Karpas-422 (cell line): ENCODE measurements at places on chromosomes 12 and 14. TPM values are rescaled to one million over a fixed set of nuclear protein-coding genes. Genes with fewer than 3 reads are reported as not detected.

Gene KRT4
- total RNA-seq = not detected in 2 replicates

GRCh38 chr14:92958373-92959188 lies 35.6 kb downstream of the CHGA start:
- H3K4me1 ChIP-seq = no peaks in the 10 kb centered on the region

Gene ADCY6
- not detected in 2 replicates for total RNA-seq

Gene DNAH10
- 0.29 and 0.30 TPM in 2 replicates for total RNA-seq

Gene TTC8
- total RNA-seq = 10.4 and 16.0 TPM in 2 replicates

- H3K27ac ChIP-seq = no peak overlapping the region
- H3K4me3 ChIP-seq = no peak overlapping the region
- H3K27me3 ChIP-seq = no peaks in the 10 kb centered on the region
These were observed 11.5 kb upstream of the C14orf93 start for GRCh38 chr14:23021434-23021833.

DNA sequence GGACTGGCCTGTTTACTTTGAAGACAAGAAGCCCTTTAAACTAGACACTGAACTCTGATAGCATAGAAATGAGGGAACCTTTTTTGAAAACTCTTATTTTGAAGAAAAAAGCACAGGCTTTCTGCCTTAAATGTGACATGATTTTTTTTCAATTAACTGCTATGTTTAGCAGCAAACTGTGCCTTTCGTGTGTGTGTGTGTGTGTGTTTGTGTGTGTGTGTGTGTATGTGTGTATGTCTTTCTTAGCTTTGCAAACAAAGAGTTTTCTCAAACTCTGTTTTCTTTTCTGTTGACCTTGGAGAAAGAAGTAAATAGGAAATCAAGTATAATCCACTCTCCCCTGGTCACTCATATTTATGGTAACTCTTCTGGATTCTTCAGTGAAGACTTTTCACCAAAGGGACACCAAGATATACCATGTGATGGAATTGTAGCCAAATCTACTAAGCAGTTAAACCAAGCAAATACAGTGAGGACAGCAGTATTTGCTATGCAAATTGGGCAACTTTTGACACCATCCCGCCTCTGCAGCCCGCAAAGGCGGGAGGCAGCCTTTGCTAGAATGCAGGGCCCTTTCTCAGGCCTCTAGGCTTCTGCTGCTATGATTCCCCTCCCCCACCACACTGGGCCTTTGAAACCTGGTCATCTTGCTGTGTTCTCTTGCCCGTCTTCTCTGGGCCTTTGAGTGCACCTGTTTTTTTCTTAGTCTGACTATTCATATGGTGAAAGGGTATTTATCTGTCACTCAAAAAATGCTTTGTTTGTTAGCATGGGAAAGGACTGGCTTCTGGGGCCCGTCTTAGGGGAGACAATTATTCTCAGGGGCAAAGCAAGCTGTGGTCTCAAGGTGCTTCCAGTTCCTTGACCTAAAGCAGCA lies 107.9 kb downstream of the MYRFL start:
- DNase-seq = peak; percentile 72
- peaks cover 39% of the 10 kb centered on the region for H3K4me1 ChIP-seq
- H3K27me3 ChIP-seq = no peaks in the 10 kb centered on the region
- H3K27ac ChIP-seq = no peak overlapping the region
- no peaks in the 10 kb centered on the region for H3K36me3 ChIP-seq

Gene ARHGEF25
- total RNA-seq = 0.87 TPM in 1 of 2 replicates, not detected in the other

Gene ANO2
- not detected in 2 replicates for total RNA-seq

DNA sequence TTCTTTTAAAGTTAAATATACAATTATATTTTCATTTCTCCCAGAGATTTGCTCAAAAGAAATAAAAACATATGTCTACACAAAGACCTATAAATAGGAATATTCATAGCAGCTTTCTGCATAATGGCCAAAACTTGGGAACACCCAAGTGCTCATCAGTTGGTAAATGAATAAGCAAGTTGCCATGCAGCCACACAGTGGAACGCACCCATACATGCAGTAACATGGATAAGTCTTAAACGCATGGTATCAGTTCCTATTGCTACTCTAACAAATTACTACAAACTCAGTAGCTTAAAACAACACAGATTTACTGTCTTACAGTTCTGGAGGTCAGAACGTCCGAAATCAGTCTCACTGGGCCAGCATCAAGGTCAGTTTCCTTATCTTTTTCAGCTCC lies 78.5 kb downstream of the DPF3 start:
- no peaks in the 10 kb centered on the region for H3K36me3 ChIP-seq
- H3K4me1 ChIP-seq = peaks cover 5% of the 10 kb centered on the region
- H3K27ac ChIP-seq = no peak overlapping the region
- no peaks in the 10 kb centered on the region for H3K27me3 ChIP-seq
- no peak overlapping the region for H3K4me3 ChIP-seq
- no peak for DNase-seq
